Activated CD8-positive, alpha-beta T cell treated with anti-CD3 and anti-CD28 coated beads, Interleukin-2, amount 10 ng/mL, durations not matched to agents 7 days and 5 days (primary cell): ENCODE measurements at places on chromosomes 13 and 19. TPM values are rescaled to one million over a fixed set of nuclear protein-coding genes. Genes with fewer than 3 reads are reported as not detected.

- H3K36me3 ChIP-seq, result peaks cover 16% of the 10 kb centered on the region
- H3K27ac ChIP-seq, result peak overlapping the region; percentile 92
- H3K27me3 ChIP-seq, result no peaks in the 10 kb centered on the region
- peaks cover 55% of the 10 kb centered on the region for H3K4me1 ChIP-seq
These were observed 68.6 kb downstream of the RASA3 start for GRCh38 chr13:114063545-114064449.

The PDE4C gene
- total RNA-seq, result not detected

DNA sequence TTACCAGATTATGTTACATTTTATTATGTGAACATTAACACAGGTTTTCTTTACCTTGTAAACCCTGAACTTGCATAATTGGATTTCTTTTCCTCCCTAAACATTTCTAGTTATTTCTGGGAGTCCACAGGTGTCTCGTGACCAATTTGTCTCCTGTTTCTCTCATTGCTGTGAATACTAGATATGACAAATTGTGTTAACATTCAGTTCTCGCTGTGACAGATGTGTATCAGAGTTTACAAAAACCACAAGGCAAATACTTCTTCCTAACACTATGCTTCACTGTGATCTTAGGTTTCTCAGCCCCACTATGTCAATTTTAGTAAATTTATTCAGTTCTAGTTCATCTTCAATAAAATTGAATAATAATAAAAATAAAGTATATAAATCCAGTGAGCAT lies 1554.9 kb downstream of the EFNB2 start:
- peaks cover 2% of the 10 kb centered on the region for H3K36me3 ChIP-seq
- H3K27ac ChIP-seq, result no peak overlapping the region
- peaks cover 33% of the 10 kb centered on the region for H3K4me1 ChIP-seq
- DNase-seq, result no peak
- no peak overlapping the region for H3K4me3 ChIP-seq

- H3K36me3 ChIP-seq, result no peaks in the 10 kb centered on the region
- no peak overlapping the region for H3K4me3 ChIP-seq
- no peak for DNase-seq
- H3K4me1 ChIP-seq, result no peaks in the 10 kb centered on the region
- peaks cover 12% of the 10 kb centered on the region for H3K27me3 ChIP-seq
These were observed 34.9 kb upstream of the SIAH3 start for GRCh38 chr13:45886466-45886865.

GRCh38 chr19:49473868-49474541 lies at the start of gene FLT3LG:
Gene FLT3LG (plus strand): TSS chr19:49474215. CDS start chr19:49474640, 425 bp downstream.
- H3K4me3 ChIP-seq, result peak within 1 kb of the TSS; percentile 94
- H3K36me3 ChIP-seq, result peaks cover 37% of the 10 kb centered on the region

DNA sequence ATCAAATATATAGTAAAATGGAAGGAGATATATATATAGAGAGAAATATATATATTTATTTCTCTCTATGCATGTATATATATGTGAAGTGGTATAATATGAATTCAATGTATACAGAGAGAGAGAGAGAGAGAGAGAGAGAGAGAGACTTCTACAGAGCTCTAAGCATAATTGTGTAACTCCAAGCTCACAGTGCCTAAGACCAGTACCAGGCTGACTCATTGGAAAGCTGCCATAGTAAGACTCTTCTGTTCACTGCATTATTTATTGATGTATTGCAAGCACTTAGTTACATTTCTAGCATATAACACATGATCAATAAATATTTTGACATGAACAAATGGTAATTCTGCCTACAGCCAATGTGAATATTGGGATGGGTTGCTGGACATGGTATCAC lies 1734.7 kb downstream of the SLITRK1 start:
- H3K4me1 ChIP-seq, result no peaks in the 10 kb centered on the region
- no peaks in the 10 kb centered on the region for H3K36me3 ChIP-seq
- no peak overlapping the region for H3K27ac ChIP-seq
- H3K4me3 ChIP-seq, result no peak overlapping the region

GRCh38 chr13:50942630-50943311 lies 33.2 kb downstream of the RNASEH2B start:
- H3K27ac ChIP-seq, result no peak overlapping the region
- H3K36me3 ChIP-seq, result peaks cover 69% of the 10 kb centered on the region
- H3K4me1 ChIP-seq, result no peaks in the 10 kb centered on the region
- no peak overlapping the region for H3K4me3 ChIP-seq
- H3K27me3 ChIP-seq, result no peaks in the 10 kb centered on the region

The C1QTNF9B gene
- total RNA-seq, result not detected

- H3K4me3 ChIP-seq, result no peak overlapping the region
- H3K4me1 ChIP-seq, result peaks cover 32% of the 10 kb centered on the region
- H3K36me3 ChIP-seq, result no peaks in the 10 kb centered on the region
- no peak overlapping the region for H3K27ac ChIP-seq
These were observed 40.9 kb downstream of the RAB20 start for GRCh38 chr13:110520431-110521295.

The CEACAM4 gene
- not detected for total RNA-seq

The KANK3 gene
- total RNA-seq, result 3.4 TPM
